ENCODE measurements at places on chromosomes 16 and 17. TPM values are rescaled to one million over a fixed set of nuclear protein-coding genes. Genes with fewer than 3 reads are reported as not detected.

- no peak for DNase-seq
Observed at GRCh38 chr17:49741009-49741691, 22.8 kb downstream of the FAM117A start.

The WIPI1 gene
- 49.9 TPM for total RNA-seq

The CEP95 gene
- 39.8 TPM for total RNA-seq

GRCh38 chr17:19397556-19398041 lies 10.6 kb upstream of the MFAP4 start:
- DNase-seq: no peak
